ENCODE measurements at places on chromosomes 13 and 19.
A peak's percentile ranks its signal among the peaks of the same experiment; 100 is the strongest.

- no peak for DNase-seq
Measured at GRCh38 chr19:17116996-17117702, 41.6 kb downstream of the MYO9B start.

GRCh38 chr13:43251961-43252360, 228.6 kb downstream of the DNAJC15 start:
- no peak for DNase-seq

DNA sequence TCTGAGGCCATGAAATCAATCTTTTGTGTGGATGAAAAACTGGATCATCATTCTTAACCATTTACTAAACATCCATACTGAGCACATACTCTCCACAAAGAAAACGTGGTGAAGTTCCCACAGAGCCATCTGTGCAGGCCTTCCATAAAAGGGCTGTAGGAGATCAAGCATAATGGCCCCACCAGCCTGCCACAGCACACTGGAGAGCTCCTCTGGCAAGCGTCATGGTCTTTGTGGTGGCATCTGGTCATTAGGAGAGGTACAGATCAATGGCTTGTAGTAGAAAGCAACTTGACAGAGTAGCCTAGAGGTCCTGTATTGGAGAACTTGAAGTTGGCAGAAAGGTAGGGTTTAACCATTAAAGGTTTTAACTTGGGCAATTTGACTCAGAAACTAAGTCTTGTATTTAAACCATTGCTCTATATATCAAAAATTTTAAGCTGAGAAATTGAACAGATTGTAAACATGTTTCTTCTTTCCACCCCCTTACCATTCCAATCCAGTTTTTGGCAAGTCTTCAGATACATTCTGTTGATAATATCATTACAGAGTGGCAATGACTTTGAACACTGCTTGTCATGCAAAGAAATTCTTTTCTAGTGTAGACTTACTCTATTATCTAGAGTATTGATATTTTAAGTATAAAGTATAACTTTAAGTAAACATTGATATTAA, 128.3 kb downstream of the LMO7 start:
- DNase-seq: no peak

DNA sequence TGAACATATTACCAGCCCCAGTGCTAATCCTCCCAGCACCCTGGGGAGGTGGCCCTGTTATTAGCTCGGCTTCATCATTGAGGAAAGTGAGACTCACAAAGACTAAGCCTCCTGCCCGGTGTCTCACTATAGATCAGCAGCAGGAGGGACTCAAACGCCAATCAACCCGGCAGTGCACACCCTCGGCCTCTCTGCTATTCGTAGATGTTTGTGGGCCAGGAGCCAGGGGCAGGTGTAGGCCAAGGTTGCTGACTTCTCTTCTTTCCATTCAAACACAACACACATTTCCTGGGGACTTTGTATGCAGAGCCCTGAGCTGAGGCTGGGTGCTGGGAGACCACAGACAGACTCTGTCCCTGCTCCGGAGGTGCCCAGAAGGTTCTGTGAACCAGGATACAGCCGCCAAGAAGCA, 9.4 kb upstream of the SBK3 start:
- DNase-seq: no peak

- peak; percentile 17 for DNase-seq
Measured at GRCh38 chr19:27654266-27654990, 1558.5 kb downstream of the UQCRFS1 start.

- no peak for DNase-seq
Measured at GRCh38 chr19:40214936-40215335, 3.2 kb downstream of the TTC9B start.

DNA sequence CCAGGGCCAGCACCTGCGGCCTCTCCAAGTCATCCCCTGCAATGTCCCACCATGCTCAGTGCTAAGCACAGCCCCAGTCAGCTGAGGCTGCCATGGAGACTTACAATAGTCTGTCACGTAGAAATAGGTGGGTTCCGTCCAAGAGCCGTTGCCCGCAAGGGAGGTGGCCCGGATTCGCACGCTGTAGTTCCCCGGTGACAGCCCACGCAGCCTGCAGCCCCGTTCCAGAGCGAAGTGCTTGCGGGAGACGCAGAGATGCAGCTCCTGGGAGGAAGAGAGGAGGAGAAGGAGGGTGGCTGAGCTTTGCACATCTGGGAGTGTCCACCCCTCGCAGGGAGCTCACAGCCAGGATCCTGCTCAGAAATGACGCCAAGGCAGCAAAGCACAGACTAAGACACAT, 62.6 kb downstream of the ZNF557 start:
- no peak for DNase-seq

DNA sequence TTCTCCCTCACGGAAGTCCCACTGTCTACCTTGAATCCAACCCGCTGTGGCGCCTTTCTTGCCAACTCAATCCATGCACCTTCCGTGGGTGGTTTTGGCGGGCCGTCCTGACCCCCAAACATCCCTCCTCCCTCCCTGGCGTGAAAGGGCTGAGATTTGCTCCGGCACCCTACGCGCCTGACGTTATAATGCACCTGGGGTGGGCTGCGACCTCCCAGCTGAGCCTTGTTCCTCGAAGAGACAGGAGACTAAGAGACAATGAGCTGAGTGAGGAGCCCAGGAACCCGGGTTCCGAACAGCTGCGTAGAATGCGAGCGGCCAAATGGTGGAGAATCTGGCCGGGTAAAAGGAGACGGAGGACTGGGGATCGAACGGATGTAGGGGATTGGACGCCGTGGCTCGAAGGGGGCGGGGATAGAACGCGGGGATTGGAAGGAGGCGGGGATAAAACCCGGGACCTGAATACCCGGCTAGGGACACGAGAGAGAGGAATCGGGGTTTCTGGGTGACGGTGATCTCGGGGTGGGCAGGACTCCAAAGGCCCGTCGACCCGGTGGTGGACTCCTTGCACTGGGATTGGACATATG, at the start of gene CPT1C:
Gene CPT1C (plus strand): TSS at position 461 of the 587 bp plus-strand sequence. CDS start 1,137 bp downstream, outside the sequence.
- peak; percentile 74 for DNase-seq
